ENCODE measurements at places on chromosomes 5 and 9. TPM values are rescaled to one million over a fixed set of nuclear protein-coding genes. Genes with fewer than 3 reads are reported as not detected.

DNA sequence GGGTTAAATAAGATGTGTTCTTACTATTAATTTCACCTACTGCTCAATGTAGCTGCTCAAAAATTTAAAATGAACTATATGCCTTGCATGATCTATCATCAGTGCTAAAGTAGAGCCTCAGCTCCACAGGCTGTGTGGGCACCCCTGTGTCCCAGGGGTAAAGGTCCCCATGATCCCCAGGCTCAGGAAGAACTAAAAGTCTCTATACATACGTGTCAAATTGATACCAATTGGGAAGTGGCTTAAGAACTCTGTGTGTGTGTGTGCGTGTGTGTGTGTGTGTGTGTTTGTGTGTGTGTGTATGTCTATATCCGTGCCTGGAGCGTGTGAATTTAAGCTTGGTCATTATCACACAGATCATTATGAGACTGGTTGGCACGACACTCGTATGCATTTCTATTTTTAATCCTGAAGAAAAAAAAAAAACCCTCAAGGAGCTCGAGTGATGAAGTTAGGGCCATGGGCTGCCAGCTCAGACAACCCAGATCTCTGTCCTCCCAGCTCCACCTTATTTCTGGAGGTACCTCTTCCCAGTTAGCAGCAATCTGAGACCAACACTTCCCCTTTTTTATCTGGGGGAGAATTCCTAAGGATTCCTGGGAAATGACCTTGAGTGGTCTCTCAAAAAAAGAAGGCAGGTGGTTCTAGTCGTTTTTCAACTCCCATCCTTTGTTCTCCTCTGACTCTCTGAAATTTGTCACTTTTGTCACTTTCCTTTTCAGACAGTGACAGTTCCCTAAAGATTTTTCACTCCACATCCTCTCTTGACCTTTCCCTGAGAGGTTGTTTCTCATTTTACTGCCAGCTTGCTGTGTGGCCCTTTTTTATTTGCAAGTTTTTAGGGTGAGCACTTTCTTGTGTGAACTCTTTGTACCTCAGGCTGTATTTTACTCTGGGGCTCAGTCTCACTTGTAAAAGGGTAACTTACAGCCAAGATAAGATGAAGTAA is 45.7 kb upstream of the CTXN3 start:
- DNase-seq = no peak

GRCh38 chr9:98323051-98323830 is 67.8 kb upstream of the TBC1D2 start:
- no peak for DNase-seq

DNA sequence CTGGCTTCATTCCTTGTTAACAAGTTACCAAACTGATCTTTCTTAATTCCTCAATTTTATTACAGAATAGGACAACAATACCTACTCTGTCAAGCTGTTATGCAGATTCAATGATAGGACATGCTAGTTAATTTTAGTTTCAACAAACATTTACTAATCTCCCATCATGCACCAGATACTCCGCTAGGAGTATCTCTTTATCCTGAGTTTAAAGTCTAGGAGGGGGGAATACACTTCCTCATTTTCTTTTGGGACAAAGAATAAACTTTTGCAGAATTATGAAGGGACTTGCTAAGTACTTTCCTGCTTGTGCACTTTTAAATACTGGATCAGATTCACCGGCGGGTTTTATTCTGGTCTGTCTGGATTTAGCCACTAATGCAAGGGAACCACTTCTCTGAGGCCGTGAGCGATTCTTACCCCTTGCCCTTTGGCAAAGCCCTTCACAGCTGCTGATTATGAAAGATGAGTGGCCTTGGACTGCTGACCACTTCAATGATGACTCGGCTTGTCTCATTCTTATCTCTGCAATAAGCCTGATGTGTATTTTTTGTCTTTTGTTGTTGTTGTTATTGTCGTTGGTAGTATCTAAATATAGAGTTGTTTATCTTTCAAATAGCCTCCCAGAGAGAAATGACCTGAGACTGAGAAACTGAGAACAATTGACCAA is 73.9 kb downstream of the RMI1 start:
- DNase-seq = no peak

DNA sequence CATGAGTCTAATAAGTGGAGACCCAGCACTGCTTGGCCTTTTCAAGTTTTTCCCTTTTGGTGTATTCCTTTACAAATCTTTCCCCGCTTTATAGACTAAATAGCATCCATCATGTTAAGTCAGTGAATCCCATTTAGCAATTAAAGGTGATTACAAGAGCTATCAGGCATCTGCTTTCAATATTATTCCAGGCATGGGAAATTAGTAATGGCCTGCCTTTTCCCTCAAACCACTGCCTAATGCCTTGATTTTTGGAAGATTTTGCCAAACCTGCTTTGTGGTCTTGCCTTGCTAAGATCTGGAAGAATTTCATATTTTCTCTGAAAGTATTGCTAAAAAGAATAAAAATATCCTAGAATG is 102.8 kb upstream of the GNA14 start:
- DNase-seq = no peak

GRCh38 chr9:136940526-136941230 is 3.9 kb downstream of the FBXW5 start:
- DNase-seq = no peak

- DNase-seq = no peak
Observed at GRCh38 chr5:128300181-128300580, 216.6 kb downstream of the SLC12A2 start.

The NR5A1 gene
- total RNA-seq = 0.39 TPM

The ARID3C gene
- total RNA-seq = 0.23 TPM

- no peak for DNase-seq
Observed at GRCh38 chr5:150580917-150581316, 59.5 kb upstream of the SYNPO start.

The FCN2 gene
- not detected for total RNA-seq

DNA sequence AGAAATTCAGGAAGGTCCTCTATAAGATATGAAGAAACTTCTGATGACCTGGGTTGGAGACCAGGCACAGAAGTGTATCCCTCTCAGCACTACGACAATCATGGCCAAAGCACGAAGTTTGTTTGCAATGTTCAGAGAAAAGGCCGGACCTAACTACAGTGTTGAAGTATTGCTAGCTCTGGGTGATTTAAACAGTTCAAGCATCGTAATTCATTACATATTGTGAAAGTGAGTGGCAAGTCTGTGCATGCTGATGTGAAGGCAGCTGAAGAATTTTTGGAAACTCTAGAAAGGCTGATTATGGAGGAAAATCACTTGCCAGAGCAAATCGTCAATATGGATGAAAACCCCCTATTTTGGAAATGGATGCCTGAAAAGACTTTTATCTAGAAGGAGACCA is 67.2 kb upstream of the PANK3 start:
- DNase-seq = no peak

- DNase-seq = no peak
Observed at GRCh38 chr5:14400611-14401010, 181.0 kb upstream of the OTULINL start.

GRCh38 chr9:21608200-21608599 is 126.1 kb upstream of the IFNE start:
- DNase-seq = no peak

The CCL21 gene
- total RNA-seq = not detected

GRCh38 chr5:61630908-61631307 is 298.9 kb downstream of the ZSWIM6 start:
- no peak for DNase-seq

The BNC2 gene
- 28.1 TPM for total RNA-seq

- DNase-seq = no peak
Observed at GRCh38 chr5:124111886-124112285, 599.9 kb downstream of the CSNK1G3 start.

The TTC39B gene
- total RNA-seq = 12.3 TPM

- no peak for DNase-seq
Observed at GRCh38 chr5:3424946-3425345, 170.7 kb upstream of the IRX1 start.

DNA sequence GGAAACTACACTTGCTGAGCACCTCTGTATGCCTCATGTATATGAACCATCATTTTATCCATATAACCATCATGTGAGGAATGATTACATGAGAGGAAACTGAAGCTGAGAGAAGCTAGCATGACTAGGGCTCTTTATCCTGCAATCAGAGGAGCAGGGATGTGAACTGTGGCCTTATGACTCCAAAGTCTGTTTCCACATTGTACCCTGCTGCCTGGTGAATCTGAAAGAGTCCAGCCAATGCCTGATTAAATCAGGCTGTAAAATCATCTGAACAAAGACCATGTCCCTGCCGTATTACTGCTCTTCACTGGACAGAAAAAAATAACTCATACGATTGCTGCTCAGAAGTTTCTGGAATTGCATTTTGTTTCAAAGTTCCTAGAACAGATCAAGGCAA is 67.0 kb downstream of the LPAR1 start:
- no peak for DNase-seq

DNA sequence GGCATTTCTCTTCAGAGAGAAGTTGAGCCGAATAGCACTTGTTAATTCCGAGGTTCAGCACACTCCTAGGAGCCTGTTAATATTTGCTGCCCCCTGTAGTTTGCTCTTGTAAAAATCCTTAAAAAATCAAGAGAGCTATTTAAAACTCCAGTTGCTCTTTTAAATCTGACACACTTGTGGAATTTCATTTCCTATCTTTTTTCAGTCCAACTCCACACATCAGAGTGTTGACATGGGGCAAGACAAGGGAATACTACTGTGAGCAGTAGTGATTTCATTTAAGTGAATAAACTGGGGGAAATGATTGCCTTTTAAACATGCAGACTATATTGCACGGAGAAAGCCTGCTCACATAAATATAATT is 1096.3 kb upstream of the DMAC1 start:
- DNase-seq = no peak

DNA sequence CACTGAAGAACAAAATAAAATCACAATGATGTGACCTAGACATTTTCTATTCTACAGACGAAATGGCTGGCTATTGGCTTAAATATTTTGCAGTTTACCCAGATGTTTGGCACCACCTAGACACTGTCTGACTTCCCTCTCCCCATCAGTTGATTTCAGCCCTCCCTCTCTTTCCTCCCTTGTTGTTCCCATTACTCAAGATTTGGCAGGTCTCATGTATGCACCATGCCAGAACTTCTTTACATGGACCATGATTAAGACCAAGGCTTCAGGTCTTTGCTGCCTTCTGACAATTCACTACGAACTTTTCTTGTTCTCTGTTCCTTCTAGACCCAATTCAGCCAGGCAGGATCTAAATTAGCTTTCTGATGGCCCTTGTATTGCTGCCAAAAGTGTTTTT is 66.6 kb upstream of the GDNF start:
- DNase-seq = no peak

The MAN1B1 gene
- total RNA-seq = 44.9 TPM

DNA sequence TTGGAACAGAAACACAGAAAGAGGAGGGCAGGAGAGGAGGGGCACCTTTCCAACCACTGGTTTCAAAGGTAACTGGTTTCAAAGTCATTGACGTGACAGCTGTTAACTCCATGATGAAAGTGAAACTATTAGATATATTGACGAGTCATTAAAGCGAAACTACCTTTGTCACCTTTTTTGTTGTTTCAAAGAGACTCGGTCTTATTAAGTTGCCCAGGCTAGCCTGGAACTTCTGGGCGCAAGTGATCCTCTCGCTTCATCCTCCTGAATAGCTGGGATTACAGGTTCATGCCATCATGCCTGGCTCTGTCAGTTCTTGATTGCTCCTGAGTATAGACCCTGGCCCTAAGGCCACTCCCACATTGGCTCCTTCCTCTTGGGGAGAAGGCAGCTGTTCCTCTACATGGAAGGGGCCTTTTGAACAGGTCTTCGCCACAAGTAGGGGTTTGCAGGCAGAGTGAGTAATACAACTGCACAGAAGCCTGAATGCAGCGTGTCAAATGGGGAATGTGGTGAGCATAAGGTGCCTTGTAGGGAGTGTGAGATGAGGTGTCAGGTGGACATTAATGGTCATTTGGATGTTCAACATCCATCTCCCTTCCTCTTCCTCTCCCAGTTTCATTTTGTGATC is 3.4 kb upstream of the F12 start:
- no peak for DNase-seq

GRCh38 chr9:37862530-37862929 is 41.4 kb downstream of the SLC25A51 start:
- no peak for DNase-seq

GRCh38 chr9:8552732-8553131 is 753.2 kb upstream of the DMAC1 start:
- no peak for DNase-seq

The MYOZ3 gene
- 11.6 TPM for total RNA-seq

GRCh38 chr5:73668486-73669111 is 42.6 kb downstream of the ARHGEF28 start:
- DNase-seq = no peak

DNA sequence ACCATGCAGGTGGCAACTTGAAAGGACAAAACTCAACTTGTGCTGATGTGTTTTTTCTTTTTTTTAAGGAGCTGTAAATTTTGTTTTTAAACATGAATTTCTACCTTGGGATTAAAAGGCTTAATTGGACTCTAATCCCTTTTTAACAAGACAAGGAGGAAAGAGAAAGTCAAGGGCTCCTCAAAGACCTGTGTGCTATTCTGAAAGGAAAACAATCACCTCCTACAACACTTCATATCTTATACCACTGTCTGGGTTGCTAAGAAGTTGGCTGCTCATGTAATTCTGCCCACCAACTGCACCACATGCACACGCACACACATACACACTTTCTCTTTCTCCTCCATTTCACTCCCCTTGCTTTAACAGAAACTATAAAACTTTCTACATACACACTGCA is 78.6 kb downstream of the SH3RF2 start:
- DNase-seq = no peak

The LAMC3 gene
- total RNA-seq = 35.9 TPM

DNA sequence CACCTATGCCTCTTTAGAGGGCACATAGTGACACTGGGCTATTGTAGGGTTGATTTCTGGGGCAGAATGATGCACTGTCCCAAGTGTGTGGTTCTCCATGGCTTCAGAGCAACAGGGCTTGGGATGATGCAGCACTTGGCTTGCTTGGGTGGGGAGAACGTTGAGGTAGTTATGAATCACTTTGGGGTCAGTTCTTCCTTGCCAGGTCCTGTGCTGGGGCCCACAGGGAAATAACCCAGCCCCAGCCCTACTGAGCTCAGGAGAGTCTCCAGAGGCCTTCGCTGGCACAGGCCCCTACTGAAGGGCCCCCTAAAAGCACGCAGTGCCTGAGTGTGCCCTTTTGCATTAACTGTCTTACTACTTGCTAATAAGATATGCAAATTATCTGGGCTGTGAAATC is 24.2 kb downstream of the JADE2 start:
- no peak for DNase-seq

GRCh38 chr9:27835286-27835685 is 262.0 kb upstream of the C9orf72 start:
- no peak for DNase-seq

DNA sequence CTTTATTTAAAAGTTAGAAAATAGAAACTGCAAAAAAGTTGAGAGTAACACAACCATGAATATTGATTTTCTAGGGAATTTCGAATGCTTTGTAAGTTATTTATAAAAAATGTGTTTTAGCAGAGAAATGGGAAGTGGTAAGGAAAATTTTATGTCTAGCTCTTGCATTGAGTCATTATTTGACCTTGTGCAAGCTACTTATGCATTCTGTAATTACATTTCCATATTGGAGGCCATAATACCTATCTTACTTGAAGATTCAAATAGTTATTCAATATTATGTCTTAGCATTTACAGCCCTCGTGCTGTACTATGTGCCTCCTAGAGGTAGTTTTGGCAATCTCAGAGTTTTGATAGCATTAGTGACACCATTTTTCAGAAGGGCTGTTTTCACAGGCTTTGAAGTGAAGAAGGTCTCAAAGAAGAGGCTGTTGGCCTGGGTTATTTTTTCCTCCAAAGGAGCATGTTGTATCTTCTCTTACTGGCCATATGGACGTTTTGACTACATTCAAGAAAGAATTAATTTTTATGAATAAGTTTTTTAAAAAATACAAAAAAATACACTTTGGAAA is 7.4 kb upstream of the DAP start:
- DNase-seq = no peak

GRCh38 chr5:56328753-56329560 is 95.8 kb upstream of the ANKRD55 start:
- no peak for DNase-seq

GRCh38 chr5:11922394-11922793 is 18.1 kb upstream of the CTNND2 start:
- DNase-seq = no peak

All from WTC11 (cell line).